ENCODE measurements at places on chromosomes 7 and 10. TPM values are rescaled to one million over a fixed set of nuclear protein-coding genes. Genes with fewer than 3 reads are reported as not detected.

Gene TMEM229A
- total RNA-seq: 0.26 TPM

Gene ANKRD61
- total RNA-seq: not detected

Gene SPDYE11
- total RNA-seq: 0.13 TPM

Gene VIPR2
- total RNA-seq: 2.4 TPM

Gene CALCR
- 0.62 TPM for total RNA-seq

Gene CASP7
- total RNA-seq: 11.9 TPM

Data from endothelial cell (in vitro differentiated cells).